ENCODE measurements at places on chromosomes 7 and 10. TPM values are rescaled to one million over a fixed set of nuclear protein-coding genes. Genes with fewer than 3 reads are reported as not detected.

Gene UCMA
- total RNA-seq, result not detected

Gene PDZD7
- 1.5 TPM for total RNA-seq

Gene HOXA2
- not detected for total RNA-seq

Gene CDH23
- total RNA-seq, result 74.8 TPM

Gene ZNF33B
- 25.6 TPM for total RNA-seq

Gene GNAT3
- not detected for total RNA-seq

Gene TUBB8
- not detected for total RNA-seq

Gene LRIT1
- not detected for total RNA-seq

Gene CDHR3
- 3.9 TPM for total RNA-seq

Gene LAMB1
- 64.1 TPM for total RNA-seq

Gene NME8
- 0.91 TPM for total RNA-seq

Gene SPDYE5
- total RNA-seq, result not detected

Gene ANXA8
- total RNA-seq, result 8.2 TPM

Gene STK31
- 32.1 TPM for total RNA-seq

All from prostate gland (tissue), 2 donors.